ENCODE measurements at places on chromosomes 5 and 9.
A peak's percentile ranks its signal among the peaks of the same experiment; 100 is the strongest.

DNA sequence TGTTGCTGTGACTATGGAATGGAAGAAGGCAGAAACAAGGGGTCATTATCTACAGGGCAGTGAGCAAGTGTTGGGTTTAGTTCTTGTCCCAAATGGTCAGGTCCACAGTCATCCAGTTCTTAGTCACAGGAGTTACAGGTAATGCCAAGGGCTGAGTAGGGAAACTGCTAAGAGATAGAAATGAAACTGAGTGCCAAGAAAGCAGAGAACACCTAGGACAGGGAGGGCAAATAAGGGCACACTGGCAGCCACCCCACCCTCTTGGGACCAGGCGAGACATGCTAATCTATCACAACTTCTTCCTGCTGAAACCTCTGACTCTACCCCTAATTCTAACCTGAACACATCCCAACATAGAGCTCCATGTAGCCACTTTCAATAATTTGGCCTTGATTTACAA is 103.2 kb downstream of the KLF4 start:
- DNase-seq, result no peak

GRCh38 chr9:81103597-81104471 is 585.5 kb downstream of the TLE1 start:
- no peak for DNase-seq

- peak; percentile 68 for DNase-seq
Measured at GRCh38 chr9:136488247-136489214, 5.7 kb upstream of the SEC16A start.

DNA sequence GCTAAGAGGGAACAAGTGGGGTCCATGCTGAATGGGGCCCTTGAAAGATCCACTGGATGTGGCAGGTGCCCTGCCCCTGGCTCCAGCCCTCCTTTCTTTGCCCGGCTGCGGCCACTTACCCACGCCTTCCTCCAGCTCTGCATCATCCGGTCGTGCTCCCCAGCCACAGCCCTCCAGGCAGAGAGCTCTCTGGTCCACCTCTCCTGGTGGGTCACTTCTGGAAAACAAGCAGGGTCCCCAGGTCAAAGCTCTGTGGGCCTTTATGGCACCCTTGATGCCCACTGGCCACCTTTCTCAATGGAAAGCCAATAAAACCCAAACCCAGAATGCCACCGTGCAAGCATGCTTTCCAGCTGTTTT is 45.0 kb downstream of the SECISBP2 start:
- DNase-seq, result no peak

DNA sequence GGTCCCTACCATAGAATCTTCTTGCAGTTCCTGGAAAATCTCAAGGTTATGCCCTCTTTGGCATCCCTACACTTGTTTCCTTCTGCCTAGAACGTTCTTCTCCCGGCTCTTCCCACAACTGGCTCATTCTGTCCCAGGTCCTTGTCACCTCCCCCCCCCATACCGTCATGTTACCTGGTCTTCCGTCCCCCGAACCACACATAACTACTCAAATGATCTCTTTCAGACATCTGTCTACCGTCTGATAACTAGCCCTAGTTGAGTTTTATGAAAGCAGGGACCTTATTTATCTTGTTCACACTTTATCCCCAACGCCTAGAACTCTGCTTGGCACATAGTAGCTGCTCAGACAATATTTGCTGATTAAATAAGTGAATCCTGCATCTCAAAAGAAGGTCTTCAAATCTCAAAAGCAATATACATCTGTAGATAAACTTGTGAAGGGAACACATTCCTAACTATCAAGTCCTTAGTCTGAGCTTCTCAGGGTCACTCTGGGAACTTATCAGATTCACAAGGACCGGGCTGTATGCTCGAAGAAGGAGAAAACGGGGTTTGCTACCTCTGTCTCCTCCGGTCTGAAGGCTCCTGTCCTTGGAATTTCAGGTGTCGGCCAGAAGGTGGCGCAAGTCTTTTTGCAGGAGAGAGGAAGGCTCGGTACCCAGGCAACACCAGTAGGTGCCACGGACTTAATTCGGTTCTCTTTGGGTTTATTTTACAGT is 30.0 kb downstream of the LCP2 start:
- DNase-seq, result peak; percentile 76

- DNase-seq, result no peak
Measured at GRCh38 chr5:83467371-83468035, 4.0 kb upstream of the VCAN start.

DNA sequence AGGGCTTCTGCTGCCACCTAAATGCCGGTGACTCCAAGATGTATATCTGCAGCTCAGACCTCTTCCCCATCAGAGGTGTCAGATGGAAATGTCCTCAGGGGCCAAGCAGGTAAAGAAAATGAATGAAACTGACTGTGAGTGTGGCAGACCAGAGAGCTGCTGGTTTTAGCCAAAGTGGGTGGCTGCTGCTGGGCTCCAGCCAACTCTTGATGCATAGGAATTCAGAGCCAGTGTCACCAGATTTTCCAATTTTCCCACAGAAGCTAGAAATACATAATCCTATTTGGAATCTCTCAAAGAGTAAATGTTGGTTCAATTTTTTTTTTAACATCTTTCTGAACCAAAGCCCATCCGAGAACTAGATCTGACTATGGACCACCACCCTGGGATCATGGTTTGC is 161.2 kb upstream of the SPRY4 start:
- DNase-seq, result no peak

DNA sequence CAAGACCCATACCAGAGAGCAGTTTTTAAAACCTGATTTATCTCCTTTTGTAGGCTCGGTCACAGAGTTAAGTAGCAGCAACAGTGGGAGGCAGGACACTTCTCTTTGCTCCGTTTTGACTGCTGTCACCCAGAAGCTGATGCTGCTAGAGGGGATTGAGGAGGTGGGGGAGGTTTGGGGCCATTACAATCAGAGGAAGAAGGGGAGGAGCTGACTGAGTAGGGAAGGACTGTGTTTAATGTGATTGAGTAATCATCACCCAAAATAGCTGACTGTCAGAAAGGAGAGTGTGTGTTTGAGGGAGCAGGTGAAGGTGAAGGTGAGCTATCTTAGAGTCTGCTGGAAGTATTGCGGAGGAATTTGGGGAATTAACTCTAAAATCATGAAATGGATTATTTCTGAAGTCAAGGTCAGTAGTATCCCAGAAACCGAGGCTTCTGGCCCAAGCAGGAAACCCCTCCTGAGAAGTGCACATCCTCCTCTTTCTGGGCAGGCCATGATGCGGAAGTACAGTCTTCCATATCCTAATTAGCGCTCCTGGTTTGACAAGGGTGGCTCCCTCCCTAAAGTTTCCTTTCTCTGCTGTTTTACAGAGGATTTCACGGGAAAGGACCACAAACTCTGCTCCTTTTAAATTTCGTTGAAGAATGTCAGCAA is 214.9 kb downstream of the PLK2 start:
- no peak for DNase-seq

DNA sequence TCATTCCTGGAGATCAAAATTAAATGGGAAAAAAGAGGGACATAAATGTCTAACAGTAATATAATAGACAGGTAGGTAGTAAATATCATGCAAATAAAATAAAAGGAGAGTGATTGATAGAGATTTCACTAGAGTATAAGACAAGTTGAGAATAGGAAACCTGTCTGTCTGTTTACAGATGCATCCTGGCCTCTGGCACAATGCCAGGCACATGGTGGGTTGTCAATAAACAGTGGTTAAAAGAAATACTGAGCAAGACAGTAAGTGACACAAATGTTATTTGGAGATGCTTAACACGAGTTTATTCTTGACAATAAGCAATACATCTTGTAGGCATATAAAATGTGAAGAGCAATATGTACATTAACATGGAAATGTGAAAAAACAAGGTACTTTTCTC is 33.3 kb downstream of the RICTOR start:
- peak; percentile 14 for DNase-seq

GRCh38 chr5:116517488-116517887 is 57.1 kb downstream of the SEMA6A start:
- no peak for DNase-seq

GRCh38 chr5:114296191-114296590 is 65.7 kb upstream of the KCNN2 start:
- DNase-seq, result no peak

DNA sequence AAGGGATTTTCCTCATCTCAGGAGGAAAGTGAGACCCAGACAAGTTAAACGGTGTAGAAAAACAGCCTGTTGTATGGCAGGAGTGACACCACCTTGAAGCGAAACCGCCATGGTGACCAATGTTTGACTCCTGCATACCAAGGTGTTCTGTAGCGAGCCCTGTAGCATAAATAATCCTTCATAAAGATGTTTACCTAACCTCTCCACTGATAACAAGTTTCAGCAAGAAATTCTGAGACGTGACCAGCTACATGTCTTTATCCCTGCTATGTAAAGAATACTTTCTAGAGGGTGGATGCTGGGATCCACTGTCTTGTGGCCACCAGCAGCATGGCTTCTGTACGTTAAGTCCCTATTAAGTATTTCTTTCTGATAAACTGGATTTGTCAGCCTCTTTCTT is 148.1 kb downstream of the MPDZ start:
- DNase-seq, result no peak

GRCh38 chr5:110053824-110054223 is 364.1 kb downstream of the MAN2A1 start:
- no peak for DNase-seq

DNA sequence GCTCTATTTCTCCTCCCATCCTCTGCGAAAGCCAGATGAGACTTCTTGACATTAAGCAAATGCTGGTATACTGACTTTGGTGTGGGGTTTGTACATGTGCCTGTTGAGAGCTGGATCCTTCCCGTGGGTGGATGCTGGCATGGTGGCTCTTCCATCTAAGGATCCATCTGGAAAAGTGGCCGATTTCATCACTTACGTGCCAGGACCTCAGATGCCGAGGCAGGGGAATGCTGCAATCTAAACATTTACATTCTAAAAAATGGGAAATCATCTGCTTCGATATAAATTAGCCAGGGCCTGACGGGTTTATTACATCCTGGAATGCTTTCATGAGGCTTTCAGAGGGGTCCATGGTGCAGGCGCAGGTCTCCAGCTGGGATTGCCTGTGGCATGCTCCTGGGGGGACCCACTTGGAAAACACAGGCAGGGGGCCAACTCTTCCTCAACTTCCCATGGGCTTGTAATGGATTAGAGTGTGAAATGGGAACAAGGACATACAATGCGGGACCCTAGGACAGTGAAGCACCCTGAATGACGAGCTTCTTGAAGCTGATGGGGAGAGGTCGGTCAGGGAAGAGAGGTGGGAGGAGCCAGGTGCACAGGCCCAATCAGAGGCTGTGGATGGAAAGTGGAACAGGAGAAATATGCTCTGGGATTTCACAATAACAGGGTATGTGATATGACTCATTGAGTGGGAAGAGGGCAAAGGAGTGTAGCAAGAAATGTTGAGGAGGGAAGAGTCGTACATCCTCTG is 105.5 kb upstream of the PITX1 start:
- DNase-seq, result no peak

DNA sequence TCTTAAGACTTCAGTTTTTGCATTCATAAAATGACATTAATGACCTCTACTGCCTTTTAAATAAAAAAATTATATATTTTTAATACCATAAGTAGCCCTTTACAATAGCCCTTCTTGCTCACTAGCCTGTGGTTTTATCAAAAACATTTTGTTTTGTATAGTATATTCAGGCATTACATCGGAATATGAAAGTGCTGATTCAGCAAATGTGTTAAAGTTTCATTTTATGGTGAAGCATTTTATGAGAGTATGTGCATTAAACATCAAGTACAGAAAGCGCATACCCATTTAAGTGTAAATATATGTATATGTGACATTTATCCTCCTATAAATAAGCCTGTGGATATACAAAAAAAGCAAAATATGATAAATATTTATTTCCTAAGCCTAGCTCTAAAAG is 56.2 kb upstream of the GABRB2 start:
- DNase-seq, result no peak

DNA sequence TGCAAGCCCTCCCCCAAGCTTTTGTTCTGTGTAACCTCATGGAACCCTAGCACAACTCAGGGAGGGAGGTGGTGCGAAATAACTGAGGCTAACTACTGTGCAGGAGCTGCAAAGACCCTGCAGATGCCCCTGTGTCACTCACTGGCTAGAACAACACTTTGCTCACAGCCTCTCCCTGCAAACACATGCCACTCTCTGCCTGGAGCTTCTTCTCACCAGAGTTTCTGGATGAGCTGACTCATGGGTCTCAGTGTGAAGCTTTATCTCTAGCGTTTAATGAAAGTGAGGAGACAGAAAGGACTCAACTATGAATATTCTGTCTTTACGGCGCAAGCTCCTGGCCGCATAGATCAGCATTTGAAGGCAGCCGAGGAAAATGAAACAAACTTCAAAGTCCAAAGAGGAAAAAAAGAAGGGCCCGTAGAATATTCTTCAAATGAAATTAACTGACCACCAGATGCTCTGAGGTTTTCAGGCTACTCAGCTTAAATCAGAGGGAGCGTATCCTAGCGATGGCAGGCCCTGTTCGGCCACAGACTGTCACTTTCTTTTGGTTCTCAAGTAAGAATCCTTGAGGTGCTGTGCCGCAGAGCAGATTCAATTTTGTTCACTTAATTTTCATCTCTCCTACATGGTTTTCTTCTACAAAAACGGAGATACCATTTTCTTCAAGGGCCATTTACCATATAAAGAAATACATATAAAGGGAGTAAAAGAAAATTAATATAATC is 77.7 kb upstream of the TAS2R1 start:
- DNase-seq, result no peak

DNA sequence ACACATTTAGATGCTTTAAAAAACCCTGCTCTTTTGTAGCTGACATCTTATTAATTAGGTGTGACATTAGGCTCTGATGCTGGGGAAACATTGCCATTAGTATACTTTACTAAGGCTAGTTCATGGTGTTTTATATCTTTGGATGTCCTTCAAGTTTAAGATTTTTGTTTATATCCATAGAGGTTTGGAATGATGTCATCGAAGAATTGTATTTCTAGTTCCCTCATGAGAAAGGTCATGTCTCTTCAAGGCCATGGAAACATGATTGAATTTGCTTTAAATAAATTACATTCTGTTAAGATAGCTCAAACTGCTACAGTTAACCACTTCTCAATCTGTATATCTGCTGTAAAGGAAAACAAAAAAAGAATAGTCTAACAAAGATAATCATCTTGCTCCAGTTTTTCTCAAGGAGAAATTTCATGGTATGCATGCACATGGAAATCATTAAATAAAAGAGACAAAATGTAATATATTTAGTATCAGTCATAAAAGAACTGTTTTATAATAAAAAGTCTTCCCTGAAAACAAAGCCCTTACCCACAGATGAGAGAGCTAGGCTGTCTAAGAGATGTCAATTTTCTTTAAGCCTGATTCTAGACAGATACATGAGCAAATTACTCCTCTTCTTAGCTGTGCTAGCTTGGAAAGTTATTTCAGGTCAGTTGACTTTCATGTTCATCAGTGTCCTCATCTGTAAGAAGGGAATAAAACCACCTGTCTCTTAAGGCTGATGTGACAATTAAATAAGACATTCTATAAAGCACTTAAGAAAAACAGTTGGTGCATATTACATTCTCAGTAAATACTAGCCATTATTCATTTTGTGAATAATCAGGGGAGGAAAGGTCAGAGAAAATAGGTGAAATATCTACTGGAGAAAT is 25.0 kb upstream of the STARD4 start:
- no peak for DNase-seq

GRCh38 chr5:133996683-133997252 is 8.0 kb downstream of the VDAC1 start:
- DNase-seq, result no peak

GRCh38 chr5:74182603-74183002 is 457.9 kb downstream of the ENC1 start:
- DNase-seq, result no peak

- DNase-seq, result no peak
Measured at GRCh38 chr5:113058269-113058668, 81.7 kb downstream of the DCP2 start.

GRCh38 chr9:29799227-29799626 is 2225.9 kb upstream of the C9orf72 start:
- DNase-seq, result no peak

Measured in effector memory CD8-positive, alpha-beta T cell (primary cell).